RWPE1 (cell line): ENCODE measurements at places on chromosomes 16 and 17.

DNA sequence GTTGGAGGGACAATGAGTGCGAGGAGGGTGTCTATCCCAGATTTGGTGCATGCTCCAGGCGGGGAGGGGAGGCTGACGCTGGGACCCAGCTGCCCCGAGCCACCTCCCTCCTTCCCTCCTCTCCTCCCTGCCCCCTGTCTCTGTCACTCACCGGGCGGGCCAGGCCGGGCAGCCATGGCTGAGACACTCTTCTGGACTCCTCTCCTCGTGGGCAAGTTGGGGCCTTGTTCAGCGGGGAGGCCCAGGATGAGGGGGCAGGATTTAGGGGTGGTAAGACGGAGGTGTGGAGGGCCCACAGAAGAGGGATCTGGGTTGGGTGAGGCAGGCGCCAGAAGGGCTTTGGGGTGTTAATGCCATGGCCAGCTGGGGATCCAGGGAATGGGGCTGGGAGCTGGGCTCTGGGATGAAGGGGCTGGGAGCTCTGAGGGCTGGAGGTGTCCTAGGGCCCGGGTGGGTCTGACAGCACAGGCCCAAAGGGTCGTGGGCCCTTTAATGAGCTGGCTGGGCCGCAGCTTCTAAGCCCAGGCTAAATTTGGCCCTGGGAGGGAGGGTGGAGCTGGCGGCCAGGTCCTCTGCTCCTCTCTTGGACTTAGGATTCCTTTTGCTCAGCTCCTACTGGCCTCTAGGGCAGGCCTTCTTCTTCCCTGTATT lies at the start of gene SGCA:
SGCA (plus strand) TSS at position 139 of the 651 bp plus-strand sequence; CDS start at position 175, 36 bp downstream.
- no peak for DNase-seq

- no peak for DNase-seq
Measured at GRCh38 chr17:73867056-73867455, 222.8 kb upstream of the SDK2 start.

GRCh38 chr17:75981019-75981615 lies 2.1 kb downstream of the TEN1 start:
- DNase-seq: no peak

- no peak for DNase-seq
Measured at GRCh38 chr16:27999687-28000086, 63.8 kb downstream of the GSG1L start.

GRCh38 chr17:40034426-40035161 lies 19.4 kb downstream of the CSF3 start:
- DNase-seq: no peak
